ENCODE measurements at places on chromosomes 5 and 9. TPM values are rescaled to one million over a fixed set of nuclear protein-coding genes. Genes with fewer than 3 reads are reported as not detected.

Gene SLCO6A1
- not detected for polyA plus RNA-seq

Gene NIPAL4
- 0.69 TPM for polyA plus RNA-seq

Gene IL7R
- 0.37 TPM for polyA plus RNA-seq

Gene FLT4
- 21.8 TPM for polyA plus RNA-seq

Gene BTNL3
- polyA plus RNA-seq, result 0.13 TPM

Gene IQGAP2
- polyA plus RNA-seq, result 95.7 TPM

Gene FCN1
- polyA plus RNA-seq, result 2.8 TPM

Gene SLC1A1
- polyA plus RNA-seq, result 23.6 TPM
